Activated CD8-positive, alpha-beta memory T cell treated with anti-CD3 and anti-CD28 coated beads, Interleukin-2, amount 10 ng/mL, durations not matched to agents 7 days and 5 days (primary cell): ENCODE measurements at places on chromosomes 13 and 19.

GRCh38 chr13:45940061-45940460 lies 88.5 kb upstream of the SIAH3 start:
- H3K4me3 ChIP-seq = no peak overlapping the region
- H3K27ac ChIP-seq = no peak overlapping the region
- H3K27me3 ChIP-seq = peaks cover 11% of the 10 kb centered on the region
- H3K36me3 ChIP-seq = no peaks in the 10 kb centered on the region
- H3K4me1 ChIP-seq = no peaks in the 10 kb centered on the region

DNA sequence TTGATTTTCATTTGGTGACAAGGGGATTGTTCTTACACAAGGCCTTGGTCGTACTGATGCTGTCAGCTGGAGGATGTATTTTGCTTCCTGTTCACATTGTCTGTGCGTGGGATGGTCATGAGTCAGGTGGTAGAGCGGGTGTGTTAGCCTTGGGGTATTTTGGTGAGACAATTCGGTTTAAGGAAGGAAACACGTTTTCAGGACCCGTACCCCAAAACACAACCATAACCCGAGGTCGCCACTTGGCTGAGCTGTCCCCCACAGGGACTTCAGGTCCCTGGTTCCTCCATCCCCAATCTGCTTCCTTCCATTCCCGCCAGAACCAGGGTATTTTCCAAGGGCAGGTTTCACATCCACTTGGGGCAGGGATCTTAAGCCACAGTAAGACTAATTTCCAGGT lies 15.0 kb downstream of the MYO9B start:
- no peak overlapping the region for H3K4me3 ChIP-seq
- peak; percentile 59 for DNase-seq
- H3K36me3 ChIP-seq = peaks cover 29% of the 10 kb centered on the region
- H3K27me3 ChIP-seq = no peaks in the 10 kb centered on the region
- H3K4me1 ChIP-seq = peaks cover 49% of the 10 kb centered on the region
- H3K27ac ChIP-seq = peak overlapping the region; percentile 68

- DNase-seq = no peak
- peaks cover 11% of the 10 kb centered on the region for H3K27me3 ChIP-seq
- no peaks in the 10 kb centered on the region for H3K36me3 ChIP-seq
- H3K4me3 ChIP-seq = no peak overlapping the region
- peaks cover 22% of the 10 kb centered on the region for H3K4me1 ChIP-seq
Measured at GRCh38 chr19:2973229-2973628, 4.1 kb upstream of the TLE6 start.

DNA sequence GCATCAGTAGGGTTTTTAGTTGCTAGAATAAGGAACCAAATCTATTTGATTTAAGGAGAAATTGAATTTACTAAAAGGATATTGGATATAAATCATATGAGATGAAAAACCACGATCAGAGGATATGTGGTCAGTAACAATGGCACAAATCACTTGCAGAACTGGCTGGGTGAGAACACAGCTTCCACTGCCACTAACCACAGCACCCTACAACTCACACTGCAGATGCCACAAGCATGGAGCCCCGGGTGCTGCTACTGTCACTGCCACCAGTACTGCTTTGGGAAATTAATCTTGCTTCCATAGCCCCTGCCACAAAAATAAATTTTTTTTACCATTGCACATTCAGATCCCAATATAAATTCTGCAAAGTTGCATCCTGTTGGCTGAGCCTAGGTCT lies 40.6 kb upstream of the KLF12 start:
- peaks cover 6% of the 10 kb centered on the region for H3K4me1 ChIP-seq
- peaks cover 2% of the 10 kb centered on the region for H3K27me3 ChIP-seq
- no peak overlapping the region for H3K4me3 ChIP-seq
- no peak overlapping the region for H3K27ac ChIP-seq
- no peak for DNase-seq
- H3K36me3 ChIP-seq = no peaks in the 10 kb centered on the region

GRCh38 chr19:46967578-46968032 lies 52.0 kb upstream of the NPAS1 start:
- H3K36me3 ChIP-seq = peaks cover 41% of the 10 kb centered on the region
- H3K4me3 ChIP-seq = peak overlapping the region; percentile 55
- H3K27me3 ChIP-seq = no peaks in the 10 kb centered on the region
- peak overlapping the region; percentile 87 for H3K27ac ChIP-seq

DNA sequence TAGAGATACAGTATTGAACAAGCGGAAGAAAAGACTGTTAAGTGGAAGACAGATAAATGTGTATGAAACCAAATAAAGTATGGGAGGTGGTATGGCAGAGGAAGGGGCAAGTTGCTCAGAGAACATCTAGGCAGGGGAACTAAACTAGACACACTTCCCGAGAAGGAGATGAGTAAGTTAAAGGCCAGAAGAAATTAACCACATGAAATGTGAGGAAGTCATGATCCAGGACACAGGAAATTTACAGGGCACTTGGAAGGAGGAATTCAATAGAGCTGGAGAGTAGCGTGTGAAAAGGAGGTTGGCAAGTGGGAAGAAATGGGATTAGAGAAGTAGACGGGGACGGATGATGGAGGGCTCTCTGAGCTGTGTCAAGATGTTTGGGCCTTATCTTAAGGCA lies 208.8 kb downstream of the COG6 start:
- H3K4me1 ChIP-seq = no peaks in the 10 kb centered on the region
- no peak for DNase-seq
- H3K36me3 ChIP-seq = no peaks in the 10 kb centered on the region

GRCh38 chr13:93848247-93848646 lies 621.6 kb downstream of the GPC6 start:
- no peaks in the 10 kb centered on the region for H3K27me3 ChIP-seq
- H3K27ac ChIP-seq = no peak overlapping the region
- no peaks in the 10 kb centered on the region for H3K36me3 ChIP-seq

DNA sequence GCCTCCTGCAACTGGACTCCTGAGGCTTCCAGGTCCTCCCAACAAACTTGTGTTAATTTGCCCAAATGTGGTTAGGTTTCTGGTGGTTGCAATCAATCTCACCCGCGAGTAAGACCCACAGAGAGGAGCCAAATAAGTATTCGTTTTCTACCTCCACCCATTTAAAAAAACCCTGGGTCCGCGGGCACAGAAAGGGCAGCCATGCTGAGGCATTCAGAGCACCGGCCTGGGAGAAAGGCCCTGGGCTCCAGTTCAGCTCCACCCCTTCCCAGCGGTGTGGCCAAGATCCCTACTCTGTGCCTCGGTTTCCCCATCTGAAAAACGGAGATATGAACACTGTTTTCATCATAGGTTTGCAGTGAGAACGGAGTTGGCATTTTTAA lies 56.9 kb downstream of the PEPD start:
- no peak overlapping the region for H3K4me3 ChIP-seq
- H3K4me1 ChIP-seq = no peaks in the 10 kb centered on the region
- H3K36me3 ChIP-seq = no peaks in the 10 kb centered on the region
- H3K27ac ChIP-seq = no peak overlapping the region

DNA sequence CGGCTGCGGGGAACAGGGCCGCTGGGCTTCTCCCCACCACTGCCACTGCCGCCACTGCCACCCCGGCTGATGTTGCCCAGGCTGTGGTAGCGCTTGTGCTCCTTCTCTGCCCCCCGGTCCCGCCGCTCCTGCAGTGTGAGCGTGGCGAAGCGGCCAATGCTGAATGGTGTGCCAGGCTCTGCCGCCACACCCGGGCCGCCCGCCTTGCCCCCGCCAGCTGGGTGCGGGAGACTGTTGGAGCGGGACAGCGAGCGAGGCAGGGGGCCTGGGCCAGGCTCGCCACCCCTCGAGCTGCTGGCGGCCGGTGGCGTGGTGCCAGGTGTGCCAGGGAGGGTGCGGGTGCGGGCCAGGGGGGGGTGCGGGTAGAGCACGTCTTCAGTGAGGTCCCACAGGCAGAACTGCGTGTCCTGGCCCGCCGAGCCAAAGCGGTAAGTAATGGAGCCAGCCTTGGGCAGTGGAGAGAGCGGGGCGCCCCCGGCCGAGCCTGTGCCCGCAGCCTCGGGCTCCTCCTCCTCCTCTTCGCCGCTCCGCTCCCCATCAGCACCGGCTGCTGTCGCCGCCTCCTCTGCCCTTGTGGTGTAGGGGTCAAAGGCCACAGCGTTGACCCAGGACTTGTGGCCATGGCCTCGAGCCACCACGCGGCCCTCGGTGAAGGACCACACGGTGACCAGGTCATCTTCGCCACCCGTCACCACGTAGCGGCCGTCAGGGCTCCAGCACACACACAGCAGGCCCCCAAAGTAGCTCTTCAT lies 3.7 kb upstream of the DMPK start:
- no peak for DNase-seq
- no peak overlapping the region for H3K27ac ChIP-seq
- no peak overlapping the region for H3K4me3 ChIP-seq
- peaks cover 4% of the 10 kb centered on the region for H3K4me1 ChIP-seq

DNA sequence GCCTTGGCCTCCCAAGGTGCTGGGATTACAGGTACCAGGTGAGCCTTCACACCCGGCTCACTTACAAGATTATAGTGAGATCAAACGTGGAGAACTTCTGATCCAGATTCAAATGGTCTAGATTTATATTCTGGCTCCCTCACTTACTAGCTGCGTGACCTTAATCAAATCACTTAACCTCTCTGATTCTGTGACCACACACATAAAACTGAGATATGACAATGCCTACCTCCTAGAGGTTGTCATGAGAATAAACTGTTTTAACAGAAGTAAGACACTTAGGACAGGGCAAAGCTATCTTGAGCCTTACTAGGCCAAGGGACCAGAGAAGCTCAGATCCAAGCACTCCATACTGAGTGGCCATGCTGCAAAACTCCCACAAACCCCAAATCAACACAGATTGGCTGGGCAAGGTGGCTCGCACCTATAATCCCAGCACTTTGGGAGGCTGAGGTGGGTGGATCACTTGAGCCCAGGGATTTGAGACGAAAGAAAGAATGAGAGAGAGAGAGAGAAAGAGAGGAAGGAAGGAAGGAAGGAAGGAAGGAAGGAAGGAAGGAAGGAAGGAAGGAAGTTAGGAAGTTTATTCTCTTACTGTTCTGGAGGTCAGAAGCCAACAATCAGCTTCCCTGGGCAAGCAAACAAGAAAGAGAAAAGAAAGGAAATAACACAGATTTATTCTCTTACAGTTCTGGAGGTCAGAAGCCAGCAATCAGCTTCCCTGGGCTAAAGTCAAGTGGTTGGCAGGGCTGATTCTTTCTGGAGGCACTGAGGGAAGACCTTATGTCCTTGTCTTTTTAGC lies 46.1 kb upstream of the MAP3K10 start:
- H3K4me3 ChIP-seq = no peak overlapping the region
- no peaks in the 10 kb centered on the region for H3K36me3 ChIP-seq
- peaks cover 41% of the 10 kb centered on the region for H3K4me1 ChIP-seq
- H3K27ac ChIP-seq = peak overlapping the region; percentile 73
- H3K27me3 ChIP-seq = no peaks in the 10 kb centered on the region

DNA sequence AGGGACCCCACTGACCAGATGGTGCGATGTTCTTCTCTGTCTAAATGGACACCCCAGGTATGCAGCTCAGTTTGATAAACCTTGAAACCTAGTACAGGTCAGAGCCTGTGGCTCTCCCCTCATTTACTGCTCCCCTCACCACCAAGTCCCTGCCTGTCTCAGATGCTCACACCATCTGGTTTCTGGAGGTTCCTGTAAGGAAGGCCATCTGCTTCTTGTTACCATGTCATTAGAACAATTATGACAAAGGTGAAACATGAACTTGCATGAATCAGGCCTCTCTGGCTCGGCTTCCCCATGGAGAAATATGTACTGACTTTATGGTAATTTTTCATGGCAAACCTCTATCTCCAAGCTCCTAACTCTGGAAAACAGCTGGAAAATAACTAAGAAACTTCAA lies 965.7 kb downstream of the UQCRFS1 start:
- H3K4me1 ChIP-seq = no peaks in the 10 kb centered on the region
- no peak overlapping the region for H3K27ac ChIP-seq
- no peak overlapping the region for H3K4me3 ChIP-seq
- no peak for DNase-seq
- no peaks in the 10 kb centered on the region for H3K27me3 ChIP-seq

GRCh38 chr19:58569943-58570670 lies 3.0 kb downstream of the MZF1 start:
- no peak overlapping the region for H3K27ac ChIP-seq
- H3K27me3 ChIP-seq = no peaks in the 10 kb centered on the region
- peaks cover 32% of the 10 kb centered on the region for H3K4me1 ChIP-seq
- no peak overlapping the region for H3K4me3 ChIP-seq

DNA sequence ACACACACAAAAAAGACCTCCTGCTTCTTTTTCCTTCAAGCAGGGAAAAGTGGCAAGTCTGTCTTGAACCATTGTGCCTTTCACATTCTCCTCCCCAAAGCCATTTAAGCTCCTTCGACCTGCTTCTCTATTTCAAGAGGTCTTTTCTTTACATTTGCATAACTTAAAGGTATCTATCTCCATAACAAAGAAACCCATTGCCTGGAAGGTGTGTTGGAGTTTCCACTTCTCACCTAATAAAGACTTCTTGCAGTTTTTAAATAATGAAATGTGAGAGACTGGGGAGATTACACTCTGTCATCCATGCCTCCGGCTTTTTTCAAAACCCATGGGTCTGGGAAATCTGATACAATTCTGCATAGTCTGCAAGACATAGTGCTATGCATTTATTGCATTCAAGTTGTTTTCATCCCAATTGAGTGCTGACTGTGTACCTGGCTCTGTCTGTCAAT lies 41.8 kb upstream of the NBEA start:
- H3K27me3 ChIP-seq = peaks cover 2% of the 10 kb centered on the region
- no peaks in the 10 kb centered on the region for H3K4me1 ChIP-seq
- no peak overlapping the region for H3K4me3 ChIP-seq
- DNase-seq = no peak
- H3K36me3 ChIP-seq = no peaks in the 10 kb centered on the region

DNA sequence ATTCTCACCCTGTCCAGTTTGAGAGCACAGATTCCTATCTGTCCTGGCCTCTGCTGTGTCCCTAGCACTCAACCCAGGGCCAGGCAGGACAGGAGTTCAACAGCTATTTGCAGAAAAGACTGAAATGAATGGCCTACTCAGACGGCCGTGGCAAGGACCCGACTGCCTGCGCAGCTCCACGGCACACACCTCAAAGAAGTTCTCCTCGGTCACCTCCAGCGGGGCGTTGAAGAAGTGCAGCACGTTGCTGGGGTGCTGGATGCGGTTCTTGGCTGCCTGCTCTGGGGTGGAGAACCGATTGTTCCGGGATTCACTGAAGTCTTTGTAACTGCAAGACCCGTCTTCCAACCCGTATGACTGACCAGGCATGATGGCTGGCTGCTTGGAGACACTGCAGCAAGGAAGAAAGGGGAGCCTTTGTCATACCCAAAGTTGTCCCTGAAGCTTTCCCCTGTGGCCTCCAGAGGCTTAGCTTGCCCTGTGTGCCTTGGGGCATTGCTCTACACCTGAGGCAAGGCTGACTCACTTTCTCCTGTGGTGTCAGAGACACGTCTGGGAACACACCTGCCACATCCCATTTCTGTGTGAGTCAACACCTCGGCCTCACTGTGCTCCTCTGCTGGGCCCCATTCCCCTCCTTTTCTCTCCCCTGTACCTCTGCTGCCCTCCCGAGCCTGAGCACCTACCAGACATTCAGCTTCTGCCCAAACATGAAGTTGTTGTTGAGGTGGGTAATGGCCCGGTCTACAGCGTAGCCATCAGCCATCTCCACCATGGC lies 6.8 kb upstream of the ECH1 start:
- no peaks in the 10 kb centered on the region for H3K27me3 ChIP-seq
- H3K4me3 ChIP-seq = no peak overlapping the region
- H3K4me1 ChIP-seq = peaks cover 49% of the 10 kb centered on the region
- DNase-seq = no peak
- peak overlapping the region; percentile 76 for H3K27ac ChIP-seq
- H3K36me3 ChIP-seq = peaks cover 71% of the 10 kb centered on the region
